ENCODE measurements at places on chromosomes 3 and 15.

GRCh38 chr15:68012911-68013310, 41.2 kb upstream of the PIAS1 start:
- DNase-seq = no peak

DNA sequence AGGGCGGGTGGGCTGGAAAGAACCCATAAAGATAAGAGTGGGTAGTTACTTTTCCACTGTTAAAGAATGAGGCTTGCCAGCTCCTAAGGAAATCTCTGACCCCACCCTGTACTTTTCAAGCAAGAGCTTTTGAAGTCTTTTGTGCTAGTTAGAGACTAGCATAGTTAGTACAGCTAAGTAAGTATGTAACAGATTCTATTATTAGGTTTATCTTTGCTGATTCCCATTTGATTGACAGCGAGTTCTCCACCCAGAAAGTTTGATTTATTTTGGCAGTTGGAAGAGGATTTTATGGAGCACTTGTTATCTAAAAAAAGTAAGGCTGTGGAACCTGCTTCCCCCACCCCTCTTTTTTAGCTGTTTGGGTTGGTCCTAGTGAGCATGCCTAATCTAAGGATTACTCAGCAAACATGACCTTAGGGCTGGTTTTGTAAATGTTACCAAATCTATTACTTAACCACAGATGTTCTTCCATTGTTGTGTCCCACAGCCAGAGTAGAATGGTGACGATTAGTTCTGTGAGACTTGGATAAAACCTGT, 57.6 kb downstream of the FNDC3B start:
- DNase-seq = no peak

GRCh38 chr15:66078929-66079275, 174.6 kb downstream of the MEGF11 start:
- no peak for DNase-seq

GRCh38 chr3:13058346-13059120, 14.7 kb downstream of the IQSEC1 start:
- no peak for DNase-seq

DNA sequence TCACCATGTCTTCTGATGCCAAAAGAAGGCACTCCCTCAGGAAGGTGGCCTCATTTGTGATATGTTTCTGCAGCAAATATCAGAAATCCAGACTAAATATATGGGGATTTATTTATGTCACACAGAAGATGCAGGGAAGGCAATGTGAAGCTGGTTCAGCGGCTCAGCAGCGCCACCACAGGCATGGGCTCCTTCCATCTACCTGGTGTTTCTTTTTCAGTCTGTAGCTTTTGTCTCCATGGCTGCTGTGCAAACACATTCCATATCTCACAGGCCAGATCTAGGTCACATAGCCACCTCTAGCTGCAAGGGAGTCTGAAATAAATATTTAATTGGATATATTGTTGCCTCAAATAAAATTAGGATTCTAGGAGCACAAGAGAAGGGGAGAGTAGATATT, 502.1 kb upstream of the IL12A start:
- peak; percentile 12 for DNase-seq

GRCh38 chr15:36893276-36893675, 207.1 kb downstream of the MEIS2 start:
- DNase-seq = no peak

GRCh38 chr15:95051861-95052260, 820.5 kb downstream of the MCTP2 start:
- no peak for DNase-seq

DNA sequence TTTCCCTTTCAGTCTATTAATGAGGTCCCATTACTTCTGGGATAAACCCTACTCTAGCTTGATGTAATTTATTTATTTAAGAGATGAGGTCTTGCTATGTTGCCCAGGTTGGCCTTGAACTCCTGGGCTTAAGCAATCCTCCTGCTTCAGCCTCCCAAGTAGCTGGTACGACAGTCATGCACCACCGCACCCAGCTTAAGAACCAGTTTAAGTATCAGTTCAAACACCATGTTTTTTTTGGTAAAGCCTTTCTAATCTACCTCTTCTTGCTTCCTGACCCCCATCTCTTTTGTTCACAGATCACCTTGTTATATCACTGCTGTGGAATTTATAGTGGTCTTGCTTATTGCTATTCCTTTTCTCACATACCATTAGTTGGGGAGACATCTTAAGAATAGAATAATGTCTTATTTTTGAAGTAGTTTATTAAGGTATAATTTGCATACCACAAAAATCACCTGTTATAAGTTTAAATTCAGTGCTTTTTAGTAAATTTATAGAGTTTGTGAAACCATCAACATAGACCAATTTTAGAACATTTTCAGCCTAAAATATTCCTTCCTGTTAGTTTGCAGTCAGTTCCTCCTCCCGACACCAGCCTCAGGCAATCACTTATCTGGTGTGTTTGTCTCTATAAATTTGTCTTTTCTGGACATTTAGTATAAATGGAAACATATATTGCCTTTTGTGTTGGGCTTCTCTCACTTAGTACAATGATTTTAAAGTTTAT, 257.9 kb downstream of the PDCD6IP start:
- DNase-seq = no peak

- DNase-seq = no peak
Observed at GRCh38 chr15:88142121-88142520, 114.4 kb downstream of the NTRK3 start.

GRCh38 chr3:157131861-157132260, 28.1 kb downstream of the CCNL1 start:
- DNase-seq = no peak

DNA sequence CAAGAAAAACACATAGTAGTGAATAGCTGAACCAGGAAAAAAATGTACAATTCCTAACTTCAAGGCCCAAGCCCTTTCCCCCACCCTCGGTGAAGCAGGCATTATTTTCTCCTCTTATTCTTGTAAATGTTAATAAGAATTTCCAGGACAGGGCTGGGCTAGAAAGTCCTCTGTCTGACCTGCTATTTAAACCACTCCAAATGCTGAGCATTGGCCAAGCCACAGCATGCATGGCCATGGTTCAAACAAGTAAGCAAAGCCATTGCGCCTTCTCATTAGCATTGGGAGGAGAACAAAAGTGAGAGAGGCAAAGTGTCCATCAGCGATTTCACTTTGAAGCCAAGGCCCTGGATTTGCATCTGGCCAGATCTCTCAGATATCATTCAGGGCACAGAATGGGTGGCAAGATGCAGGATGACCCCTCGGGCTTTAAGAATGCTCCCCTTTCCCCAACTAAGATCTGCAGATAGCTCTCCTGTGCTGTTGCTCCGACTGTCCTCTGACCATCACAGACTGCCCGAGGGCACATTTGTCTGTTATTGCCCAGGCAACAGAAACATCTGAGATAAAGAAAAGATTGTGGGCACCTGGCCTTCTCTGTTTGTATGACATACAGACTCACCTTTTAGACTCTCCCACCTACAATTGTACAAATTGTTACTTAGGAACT, 46.3 kb downstream of the CEMIP start:
- DNase-seq = no peak

DNA sequence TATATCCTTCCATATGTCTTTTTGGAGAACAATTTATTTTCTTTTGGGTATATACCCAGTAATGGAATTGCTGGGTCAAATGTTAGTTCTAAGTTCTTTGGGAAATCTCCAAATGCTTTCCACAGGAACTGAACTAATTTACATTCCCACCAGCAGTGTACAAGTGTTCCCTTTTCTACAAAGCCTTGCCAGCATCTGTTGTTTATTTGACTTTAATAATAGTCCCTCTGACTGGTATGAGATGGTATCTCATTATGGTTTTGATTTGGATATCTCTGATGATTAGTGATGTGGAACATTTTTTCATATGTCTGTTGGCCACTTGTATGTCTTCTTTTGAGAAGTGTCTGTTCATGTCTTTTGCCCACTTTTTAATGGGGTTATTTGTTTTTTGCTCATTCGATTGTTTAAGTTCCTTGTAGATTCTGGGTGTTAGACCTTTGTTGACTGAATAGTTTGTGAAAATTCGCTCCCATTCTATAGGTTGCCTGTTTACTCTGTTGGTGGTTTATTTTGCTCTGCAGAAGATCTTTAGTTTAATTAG, 48.4 kb downstream of the TMEM45A start:
- no peak for DNase-seq

GRCh38 chr15:92900731-92901071, 577 bp downstream of the CHD2 start:
- DNase-seq = no peak

DNA sequence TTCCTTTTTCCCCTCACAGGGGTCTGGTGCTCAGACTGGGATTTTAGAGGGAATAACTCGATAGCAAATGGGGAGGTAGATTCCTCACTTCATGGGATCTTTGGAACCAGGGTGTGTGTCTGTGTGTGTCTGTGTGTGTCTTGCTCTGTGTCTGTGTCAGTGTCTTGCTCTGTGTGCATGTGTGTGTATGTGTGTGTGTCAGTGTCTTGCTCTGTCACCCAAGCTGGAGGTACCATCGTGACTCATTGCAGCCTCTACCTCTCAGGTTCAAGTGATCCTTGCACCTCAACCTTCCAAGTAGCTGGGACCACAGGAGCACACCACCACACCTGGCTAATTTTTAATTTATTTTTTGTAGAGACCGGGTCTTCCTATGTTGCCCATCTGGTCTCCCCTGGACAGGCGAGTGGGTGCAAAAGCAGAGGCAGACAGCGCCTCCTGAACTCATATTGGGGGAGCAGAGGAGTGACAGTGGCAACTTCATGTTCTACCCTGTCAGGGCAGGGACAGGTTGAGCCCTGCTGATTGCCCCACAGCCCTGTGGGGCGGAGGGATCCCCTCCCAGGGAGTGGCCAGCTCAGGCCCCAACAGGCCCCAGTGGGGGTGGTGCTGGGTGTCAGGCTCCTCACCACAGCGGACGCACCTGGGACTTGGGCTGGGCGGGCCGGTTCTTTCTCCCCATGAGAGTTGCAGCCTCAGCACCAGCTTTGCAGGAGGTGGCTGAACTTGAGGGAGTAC, 10.4 kb upstream of the SEMA4B start:
- no peak for DNase-seq

DNA sequence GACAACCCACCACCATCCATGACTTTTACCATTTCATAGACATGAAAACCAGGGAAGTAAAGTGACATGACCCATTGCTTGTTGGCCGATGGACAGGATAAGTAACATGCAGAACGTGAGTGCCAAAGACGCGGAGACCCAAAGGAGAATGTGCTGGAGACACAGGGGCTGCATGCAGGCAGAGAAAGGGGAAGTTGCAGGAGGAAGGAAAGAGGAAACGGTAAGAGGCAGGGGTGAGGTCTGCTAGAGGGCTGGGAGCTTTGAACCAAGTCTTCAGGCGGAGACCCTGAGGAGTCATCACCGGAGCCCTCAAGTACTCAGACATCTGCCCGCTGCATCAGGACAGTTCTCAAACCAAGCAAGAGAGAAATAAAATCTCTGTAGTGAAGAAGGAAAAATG, 34.9 kb downstream of the MAGEF1 start:
- DNase-seq = no peak

DNA sequence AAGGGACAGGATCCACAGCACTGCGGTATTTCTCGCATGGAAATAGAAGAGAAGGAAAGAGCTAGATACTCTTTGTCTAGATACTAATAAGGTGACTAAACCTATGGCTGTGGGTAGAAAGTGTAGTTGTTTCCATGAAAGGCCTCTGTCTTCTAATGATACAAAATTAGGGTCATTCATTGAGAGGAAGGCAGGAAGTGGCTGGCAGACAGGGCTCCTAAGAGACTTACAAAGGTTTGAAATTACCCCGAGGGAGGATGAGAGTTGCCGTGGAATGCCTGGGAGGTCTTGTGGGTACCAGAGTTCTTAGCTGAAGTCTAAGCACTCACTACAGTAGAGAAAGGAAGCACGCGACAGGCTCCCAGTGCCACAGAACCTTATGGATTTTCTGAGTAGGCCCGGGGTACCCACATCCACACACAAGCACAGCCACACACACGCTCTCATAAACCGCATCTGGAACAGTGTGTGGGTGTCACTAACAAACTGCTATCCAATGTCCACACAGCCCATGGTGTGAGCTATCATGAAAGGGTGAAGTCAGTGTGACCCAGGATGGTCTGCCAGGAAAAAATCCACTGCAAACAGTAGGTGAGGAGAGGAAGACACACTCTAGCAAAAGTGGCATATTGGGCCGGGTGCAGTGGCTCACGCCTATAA, 221.4 kb downstream of the FAM43A start:
- no peak for DNase-seq

DNA sequence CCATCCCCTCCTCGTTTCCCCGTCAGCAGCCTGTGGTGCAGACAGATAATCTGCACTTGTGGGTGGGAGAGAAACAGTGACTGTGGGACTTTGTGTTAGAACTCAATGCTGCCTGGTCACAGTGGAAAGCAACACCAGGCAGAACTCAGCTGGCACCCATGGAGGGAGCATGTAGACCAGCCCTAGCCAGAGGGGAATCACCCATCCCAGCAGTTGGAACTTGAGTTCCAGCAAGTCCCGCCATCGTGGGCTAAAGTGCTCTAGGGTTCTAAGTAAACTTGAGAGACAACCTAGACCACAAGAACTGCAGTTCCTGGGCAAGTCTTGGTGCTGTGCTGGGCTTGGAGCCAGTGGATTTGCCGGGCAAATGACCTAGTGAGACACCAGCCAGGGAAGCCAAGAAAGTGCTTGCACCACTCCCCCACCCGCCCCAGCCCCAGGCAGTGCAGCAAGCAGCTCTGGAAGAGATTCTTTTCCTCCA, 24.4 kb downstream of the ISG20 start:
- no peak for DNase-seq

- DNase-seq = no peak
Observed at GRCh38 chr3:145490088-145491048, 670.6 kb downstream of the PLOD2 start.

DNA sequence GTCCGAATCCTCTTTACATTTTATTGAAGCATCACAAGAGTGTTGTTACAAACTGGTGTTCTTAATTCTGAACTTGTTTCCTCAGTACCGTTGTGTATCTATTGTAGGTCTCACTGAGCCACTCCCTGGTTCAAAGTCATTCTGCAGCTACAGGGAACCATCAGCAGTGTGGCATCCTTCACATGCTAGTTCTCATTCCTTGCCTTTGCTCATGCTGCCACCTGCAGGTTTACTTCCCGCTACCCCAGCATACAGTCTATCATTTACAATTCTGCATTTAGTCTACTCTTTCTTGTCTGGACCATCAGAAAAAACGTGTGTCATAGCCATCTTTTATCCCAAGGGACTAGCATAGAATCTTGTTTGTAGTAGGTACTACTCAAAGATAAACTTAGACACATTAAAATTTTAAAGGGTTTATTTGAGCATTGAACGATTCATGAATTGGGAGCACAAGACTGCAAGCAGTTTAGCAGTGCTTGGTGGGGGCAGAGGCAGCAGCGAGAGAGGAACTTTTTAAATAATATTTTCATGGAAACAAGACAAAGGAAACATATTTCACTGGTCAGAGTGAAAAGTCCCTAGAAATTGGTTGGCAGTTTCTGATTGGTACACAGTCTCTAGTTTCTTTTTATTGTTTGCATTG, 402.1 kb downstream of the CADM2 start:
- DNase-seq = peak; percentile 63

GRCh38 chr3:109702252-109702651, 364.9 kb upstream of the DPPA4 start:
- no peak for DNase-seq

DNA sequence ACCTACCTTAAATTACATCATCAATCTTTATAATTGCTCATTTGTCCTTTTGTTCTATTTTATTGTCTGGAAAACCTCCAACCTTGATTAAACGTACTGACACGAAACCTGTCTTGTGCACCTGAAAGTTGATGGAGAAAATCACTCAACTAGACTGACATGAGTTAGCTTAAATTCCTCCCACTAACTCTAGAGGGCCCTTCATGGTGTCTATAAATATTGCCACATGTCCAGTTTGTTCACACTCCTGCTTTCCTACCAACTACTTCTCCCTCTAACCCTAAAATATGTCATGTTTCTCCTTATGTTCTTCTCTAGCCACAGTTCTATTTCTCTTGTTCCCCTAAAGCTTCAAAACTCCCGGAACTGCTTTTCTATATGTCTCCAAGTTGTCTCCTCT, 59.8 kb upstream of the SGO1 start:
- DNase-seq = no peak

Measured in endothelial cell (in vitro differentiated cells).